A549 (cell line): ENCODE measurements at places on chromosomes 5 and 9. TPM values are rescaled to one million over a fixed set of nuclear protein-coding genes. Genes with fewer than 3 reads are reported as not detected.

DNA sequence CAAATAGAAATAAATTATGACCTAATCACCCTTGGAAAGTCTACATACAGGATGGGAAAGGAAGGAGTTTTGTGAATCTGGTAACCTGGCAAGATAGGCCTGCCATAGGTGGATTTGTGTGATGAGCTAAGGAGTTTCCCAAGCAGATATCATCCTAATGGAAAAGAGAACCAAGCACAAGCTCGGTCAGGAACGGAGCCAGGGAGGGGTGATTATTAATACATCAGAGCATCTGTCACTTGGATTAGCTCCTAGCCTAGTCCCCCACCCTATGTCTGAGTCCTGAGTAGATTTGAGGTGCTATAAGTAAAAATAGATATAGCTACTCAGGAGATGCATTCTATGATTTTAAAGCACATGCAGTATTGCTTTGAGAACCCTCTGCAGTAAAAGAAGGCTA, 57.3 kb upstream of the SMARCA2 start:
- DNase-seq = no peak

- no peak for DNase-seq
Measured at GRCh38 chr5:68110264-68110663, 105.3 kb upstream of the PIK3R1 start.

- no peak for DNase-seq
Measured at GRCh38 chr9:128282500-128282899, 6.4 kb downstream of the SWI5 start.

DNA sequence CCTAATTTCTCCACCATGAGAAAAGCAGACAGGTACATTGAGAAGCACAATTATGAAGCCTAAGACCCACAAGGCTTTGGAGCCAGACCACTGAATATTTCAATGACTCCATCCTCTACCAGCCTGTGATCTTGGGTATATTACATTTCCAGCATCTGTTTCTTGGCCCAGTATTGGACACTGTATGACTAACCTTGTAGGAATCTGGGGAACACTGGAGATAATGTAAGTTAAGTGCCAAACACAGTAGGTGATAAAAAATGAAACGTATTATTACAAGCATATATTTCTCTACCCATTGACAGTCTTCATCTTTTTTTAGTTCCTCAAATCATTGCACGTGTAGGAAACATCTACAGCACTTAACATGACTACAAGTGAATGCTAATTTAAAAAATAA, 28.6 kb upstream of the FEM1C start:
- DNase-seq = no peak

GRCh38 chr5:2989517-2989916, 238.0 kb upstream of the IRX2 start:
- no peak for DNase-seq

GTF2H2C gene
- 45.8 to 51.5 TPM (median 46.8 TPM) in 3 replicates for polyA plus RNA-seq

CKMT2 gene
- not detected in 3 replicates for polyA plus RNA-seq
